ENCODE measurements at places on chromosomes 7 and 10.

GRCh38 chr10:92452313-92452712 is 121.6 kb downstream of the IDE start:
- H3K27me3 ChIP-seq, result no peaks in the 10 kb centered on the region
- H3K4me1 ChIP-seq, result no peaks in the 10 kb centered on the region
- H3K27ac ChIP-seq, result no peak overlapping the region
- H3K4me3 ChIP-seq, result no peak overlapping the region
- DNase-seq, result no peak
- peaks cover 73% of the 10 kb centered on the region for H3K36me3 ChIP-seq

DNA sequence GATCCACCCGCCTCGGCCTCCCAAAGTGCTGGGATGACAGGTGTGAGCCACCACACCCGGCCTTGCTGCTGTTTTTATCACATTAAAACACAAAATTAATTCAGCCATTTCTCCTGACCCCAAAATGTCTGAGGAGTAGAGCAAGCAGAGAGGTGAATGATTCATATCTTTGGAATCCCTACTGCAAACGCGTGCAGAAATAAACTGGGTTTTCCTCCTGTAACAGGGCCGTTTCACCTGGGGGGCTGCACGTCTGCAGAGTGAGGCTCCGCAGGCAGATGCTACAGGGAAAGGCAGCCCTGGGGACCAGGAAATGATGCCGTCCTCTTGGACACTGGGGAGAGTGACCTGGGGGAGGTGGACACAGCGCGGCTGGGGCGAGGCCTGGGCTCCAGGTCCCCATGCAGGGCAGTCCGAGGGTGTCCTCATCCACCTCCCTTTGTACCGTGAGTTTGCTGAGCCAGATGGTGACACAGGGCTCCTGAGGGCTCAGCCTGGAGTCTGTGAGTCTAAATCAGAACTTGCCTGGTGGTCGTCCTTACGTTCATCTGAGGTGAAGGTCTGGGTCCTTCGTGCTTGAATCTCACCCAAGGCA is 41.9 kb downstream of the PDGFA start:
- DNase-seq, result no peak
- peaks cover 23% of the 10 kb centered on the region for H3K27me3 ChIP-seq
- no peak overlapping the region for H3K27ac ChIP-seq
- H3K4me1 ChIP-seq, result peaks cover 8% of the 10 kb centered on the region

GRCh38 chr7:101854084-101854865 is 36.8 kb downstream of the CUX1 start:
- H3K27me3 ChIP-seq, result no peaks in the 10 kb centered on the region
- H3K27ac ChIP-seq, result no peak overlapping the region
- H3K4me3 ChIP-seq, result no peak overlapping the region
- peaks cover 12% of the 10 kb centered on the region for H3K4me1 ChIP-seq
- no peak for DNase-seq

DNA sequence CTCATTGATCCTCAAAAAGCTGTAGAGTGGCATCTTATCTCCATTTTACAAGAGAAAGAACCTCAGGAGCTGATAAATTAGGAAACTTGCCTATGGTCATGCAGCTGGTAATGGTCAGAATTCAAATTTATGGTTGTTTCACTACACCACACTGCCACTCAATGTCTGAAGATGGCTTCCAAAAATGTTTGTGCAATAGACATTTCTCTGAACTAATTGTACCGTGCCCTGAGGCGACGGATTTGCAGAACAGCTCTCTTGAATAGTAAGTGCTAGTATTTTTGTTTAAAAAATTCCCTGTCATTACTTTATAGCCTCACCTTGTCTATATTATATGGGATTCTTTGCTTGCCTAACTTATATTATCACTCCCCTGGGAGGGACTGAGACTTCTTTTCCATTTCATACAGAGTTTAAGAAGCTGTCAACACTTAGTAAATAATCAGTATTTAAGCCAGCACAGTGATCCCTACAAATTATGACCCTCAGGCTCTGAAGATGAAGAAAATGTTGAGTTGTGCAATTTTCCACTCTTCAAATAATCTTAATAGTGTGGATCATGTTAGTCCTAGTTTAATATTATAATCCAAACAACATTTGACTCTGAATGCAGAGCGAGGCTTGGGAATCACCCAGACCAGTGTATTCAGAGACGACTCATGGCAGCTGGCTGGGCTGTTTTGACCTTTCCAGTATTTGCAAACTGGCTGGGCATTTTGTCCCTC is 346.6 kb downstream of the PTEN start:
- H3K4me3 ChIP-seq, result no peak overlapping the region
- H3K27me3 ChIP-seq, result no peaks in the 10 kb centered on the region
- DNase-seq, result no peak
- peaks cover 2% of the 10 kb centered on the region for H3K4me1 ChIP-seq
- no peaks in the 10 kb centered on the region for H3K36me3 ChIP-seq
- no peak overlapping the region for H3K27ac ChIP-seq

- no peak overlapping the region for H3K27ac ChIP-seq
- DNase-seq, result no peak
- no peaks in the 10 kb centered on the region for H3K4me1 ChIP-seq
- H3K27me3 ChIP-seq, result no peaks in the 10 kb centered on the region
- H3K36me3 ChIP-seq, result no peaks in the 10 kb centered on the region
These were observed 179.9 kb upstream of the NAMPT start for GRCh38 chr7:106464651-106465050.

- no peaks in the 10 kb centered on the region for H3K4me1 ChIP-seq
- H3K4me3 ChIP-seq, result no peak overlapping the region
- H3K27me3 ChIP-seq, result no peaks in the 10 kb centered on the region
- H3K36me3 ChIP-seq, result no peaks in the 10 kb centered on the region
- DNase-seq, result no peak
These were observed 146.3 kb downstream of the SKIDA1 start for GRCh38 chr10:21379143-21379542.

- peak overlapping the region; percentile 65 for H3K4me3 ChIP-seq
- no peaks in the 10 kb centered on the region for H3K36me3 ChIP-seq
- peaks cover 4% of the 10 kb centered on the region for H3K27me3 ChIP-seq
- H3K27ac ChIP-seq, result no peak overlapping the region
- DNase-seq, result peak; percentile 55
- H3K4me1 ChIP-seq, result peaks cover 28% of the 10 kb centered on the region
These were observed 44.8 kb downstream of the PDIA4 start for GRCh38 chr7:148983200-148984146.

- H3K4me1 ChIP-seq, result no peaks in the 10 kb centered on the region
- DNase-seq, result no peak
- H3K36me3 ChIP-seq, result no peaks in the 10 kb centered on the region
- H3K27ac ChIP-seq, result no peak overlapping the region
These were observed 30.7 kb downstream of the FGFR2 start for GRCh38 chr10:121567569-121567968.

- H3K27ac ChIP-seq, result no peak overlapping the region
- DNase-seq, result no peak
- no peaks in the 10 kb centered on the region for H3K36me3 ChIP-seq
- H3K4me1 ChIP-seq, result peaks cover 8% of the 10 kb centered on the region
- no peaks in the 10 kb centered on the region for H3K27me3 ChIP-seq
These were observed 23.1 kb upstream of the MACC1 start for GRCh38 chr7:20240080-20240926.

GRCh38 chr10:44388641-44389040 is 3.7 kb upstream of the CXCL12 start:
- no peak overlapping the region for H3K4me3 ChIP-seq
- no peak overlapping the region for H3K27ac ChIP-seq
- peaks cover 3% of the 10 kb centered on the region for H3K4me1 ChIP-seq
- no peak for DNase-seq

- H3K4me3 ChIP-seq, result no peak overlapping the region
- H3K4me1 ChIP-seq, result no peaks in the 10 kb centered on the region
- H3K36me3 ChIP-seq, result peaks cover 7% of the 10 kb centered on the region
- H3K27ac ChIP-seq, result no peak overlapping the region
- H3K27me3 ChIP-seq, result no peaks in the 10 kb centered on the region
These were observed 20.6 kb downstream of the EDRF1 start for GRCh38 chr10:125739994-125740679.

DNA sequence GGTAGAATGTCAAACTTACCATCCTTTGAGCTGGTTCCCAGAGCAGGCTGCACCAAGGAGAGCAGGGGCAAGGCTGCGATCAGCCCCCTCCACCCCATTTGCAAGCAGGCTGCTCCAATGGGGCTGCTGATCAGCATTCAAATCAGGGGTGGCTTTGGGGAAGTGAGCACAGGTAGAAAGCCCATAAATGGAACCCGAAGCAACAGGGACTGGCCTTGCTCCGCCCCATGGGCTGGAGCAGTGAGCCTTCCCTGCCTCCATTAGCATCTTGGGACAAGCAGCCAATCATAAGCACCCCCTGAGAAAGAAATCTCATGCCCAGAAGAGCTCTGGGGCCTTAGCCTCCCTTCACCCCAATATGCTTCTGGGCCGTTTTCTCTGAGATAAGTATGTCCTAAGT is 4.0 kb upstream of the PKD1L1 start:
- no peak overlapping the region for H3K27ac ChIP-seq
- no peak for DNase-seq
- H3K4me1 ChIP-seq, result peaks cover 48% of the 10 kb centered on the region
- no peak overlapping the region for H3K4me3 ChIP-seq
- no peaks in the 10 kb centered on the region for H3K27me3 ChIP-seq

- no peaks in the 10 kb centered on the region for H3K36me3 ChIP-seq
- peaks cover 25% of the 10 kb centered on the region for H3K4me1 ChIP-seq
- no peak for DNase-seq
- H3K27ac ChIP-seq, result no peak overlapping the region
These were observed 1.2 kb downstream of the OPN4 start for GRCh38 chr10:86655596-86655995.

DNA sequence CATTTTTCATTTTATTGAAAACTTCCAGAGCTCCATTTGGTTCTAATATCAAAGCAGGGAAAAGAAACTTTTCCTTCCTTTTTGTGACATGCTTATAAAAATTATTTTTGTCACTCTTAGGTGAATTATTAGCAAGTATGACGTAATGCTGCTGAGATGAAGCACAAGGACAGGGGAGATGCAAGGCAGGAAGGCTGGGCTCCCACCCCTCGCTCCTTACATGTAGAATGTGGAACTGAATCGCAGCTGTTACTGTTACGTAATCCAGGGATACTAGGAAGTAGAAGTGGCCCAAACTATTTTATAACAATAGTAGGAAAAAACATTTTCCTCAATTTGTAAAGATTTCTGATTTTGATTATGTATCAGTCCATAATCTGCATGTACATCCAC is 17.1 kb upstream of the GTPBP4 start:
- H3K27me3 ChIP-seq, result no peaks in the 10 kb centered on the region
- no peak for DNase-seq
- H3K27ac ChIP-seq, result no peak overlapping the region
- H3K4me3 ChIP-seq, result no peak overlapping the region
- no peaks in the 10 kb centered on the region for H3K36me3 ChIP-seq

GRCh38 chr10:103859161-103860086 is 4.0 kb upstream of the SH3PXD2A start:
- H3K4me3 ChIP-seq, result no peak overlapping the region
- no peak for DNase-seq
- H3K36me3 ChIP-seq, result no peaks in the 10 kb centered on the region
- H3K27me3 ChIP-seq, result no peaks in the 10 kb centered on the region

GRCh38 chr10:101182936-101183335 is 46.3 kb downstream of the LBX1 start:
- H3K27ac ChIP-seq, result no peak overlapping the region
- no peak for DNase-seq
- H3K36me3 ChIP-seq, result no peaks in the 10 kb centered on the region
- H3K4me3 ChIP-seq, result no peak overlapping the region
- peaks cover 32% of the 10 kb centered on the region for H3K27me3 ChIP-seq

DNA sequence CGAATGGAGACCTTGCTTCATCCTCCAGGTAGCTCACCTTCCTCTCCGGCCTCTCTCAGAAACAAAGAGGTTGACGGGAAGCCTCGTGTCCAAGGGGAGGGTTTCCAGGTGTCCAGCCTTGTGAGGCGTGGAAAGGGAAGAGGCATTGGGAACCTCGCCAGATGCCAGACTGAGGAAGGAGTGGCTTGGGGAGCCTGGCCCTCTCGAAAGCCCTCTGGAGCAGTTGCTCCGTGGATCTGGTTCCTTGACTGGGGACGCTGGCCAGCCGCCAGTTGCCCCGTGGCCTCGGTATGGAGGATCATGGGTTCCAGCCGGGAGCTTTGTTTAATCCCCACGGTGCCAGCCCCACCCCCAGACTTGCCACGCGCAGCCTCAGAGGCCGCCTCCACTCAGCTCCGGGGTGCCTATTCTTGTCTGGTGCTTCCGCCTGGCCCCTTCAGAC is 30.3 kb upstream of the SUN1 start:
- H3K27ac ChIP-seq, result peak overlapping the region; percentile 31
- peak; percentile 58 for DNase-seq
- H3K4me3 ChIP-seq, result no peak overlapping the region

GRCh38 chr10:60663850-60664249 is 114.4 kb upstream of the CDK1 start:
- H3K27me3 ChIP-seq, result peaks cover 4% of the 10 kb centered on the region
- no peaks in the 10 kb centered on the region for H3K36me3 ChIP-seq
- no peak for DNase-seq

DNA sequence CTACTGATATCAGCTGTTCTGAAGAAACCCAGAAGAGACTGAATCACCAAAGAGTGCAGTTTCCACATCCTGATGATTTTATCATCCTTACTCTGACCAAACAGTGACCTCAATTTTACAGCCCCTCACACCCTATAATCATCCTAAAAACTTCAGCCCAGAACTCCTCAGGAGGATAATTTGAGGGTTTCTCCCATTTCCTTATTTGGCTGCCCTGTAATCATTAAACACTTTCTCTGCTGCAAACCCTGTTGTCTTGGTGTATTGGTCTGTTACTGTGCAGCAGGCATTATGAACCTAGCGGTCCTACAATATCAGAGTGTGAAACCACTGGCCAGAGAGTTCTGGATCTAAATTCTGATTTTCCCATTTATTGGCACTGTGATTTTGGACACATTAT is 141.7 kb downstream of the PCLO start:
- H3K4me3 ChIP-seq, result no peak overlapping the region
- H3K27me3 ChIP-seq, result no peaks in the 10 kb centered on the region
- DNase-seq, result no peak

DNA sequence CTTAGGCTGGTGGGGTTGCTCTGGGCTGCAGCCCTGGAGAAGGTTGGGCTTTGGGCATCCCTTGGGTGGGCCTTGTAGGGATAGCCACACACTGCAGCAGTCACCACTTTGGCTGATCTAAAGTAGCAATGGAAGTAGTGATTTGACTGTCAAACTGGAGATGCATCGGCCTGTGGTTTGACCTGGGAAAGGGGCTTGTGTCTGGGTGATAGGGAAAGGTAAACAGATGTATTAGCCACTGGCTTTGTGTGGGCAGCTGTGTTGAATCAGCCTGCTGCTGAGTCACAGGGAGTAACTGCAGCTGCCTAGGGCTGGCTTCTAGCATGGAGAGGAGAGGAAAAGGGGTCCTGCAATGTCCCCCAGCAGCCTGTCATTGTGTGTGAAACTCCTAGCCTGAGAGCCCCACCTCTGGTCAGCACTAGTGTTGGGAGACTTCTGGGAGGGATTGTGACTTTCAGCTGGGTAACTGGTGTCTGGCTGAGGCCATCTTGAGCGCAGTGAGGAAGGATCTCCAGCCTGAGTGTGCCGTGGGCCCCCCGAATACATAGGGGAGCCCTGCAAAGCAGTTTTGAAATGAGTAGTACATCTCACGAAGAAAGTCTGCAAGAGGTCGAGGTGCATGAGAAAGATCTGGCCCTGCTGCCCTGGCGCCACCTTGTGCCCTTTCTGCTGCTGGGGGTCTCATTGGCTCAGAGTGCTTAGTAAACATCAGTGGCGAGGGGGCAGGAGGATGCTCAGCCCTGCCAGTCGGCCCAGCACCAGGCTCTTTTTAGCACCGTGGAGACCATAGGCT is 117.3 kb downstream of the FANK1 start:
- no peak overlapping the region for H3K27ac ChIP-seq
- no peak overlapping the region for H3K4me3 ChIP-seq
- no peaks in the 10 kb centered on the region for H3K4me1 ChIP-seq
- no peak for DNase-seq

Measured in heart right ventricle (tissue), 16 donors.